ENCODE measurements at places on chromosomes 16 and 17.

DNA sequence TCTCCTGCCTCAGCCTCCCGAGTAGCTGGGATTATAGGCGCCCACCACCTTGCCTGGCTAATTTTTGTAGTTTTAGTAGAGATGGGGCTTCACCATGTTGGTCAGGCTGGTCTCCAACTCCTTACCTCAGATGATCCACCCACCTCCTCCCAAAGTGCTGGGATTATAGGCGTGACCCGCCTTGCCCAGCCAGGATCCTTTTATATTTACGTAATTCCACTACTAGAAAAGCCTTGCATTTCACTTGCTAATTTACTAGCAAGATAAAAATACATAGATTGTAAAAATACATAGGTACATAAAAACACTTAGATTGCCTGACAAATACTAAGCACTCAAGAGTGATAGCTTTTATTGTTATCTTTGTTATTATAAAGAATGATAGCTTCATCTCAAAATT, 47.5 kb downstream of the GDPD1 start:
- no peak for DNase-seq

- no peak for DNase-seq
These were observed 157.5 kb upstream of the CACNG5 start for GRCh38 chr17:66677201-66677981.

DNA sequence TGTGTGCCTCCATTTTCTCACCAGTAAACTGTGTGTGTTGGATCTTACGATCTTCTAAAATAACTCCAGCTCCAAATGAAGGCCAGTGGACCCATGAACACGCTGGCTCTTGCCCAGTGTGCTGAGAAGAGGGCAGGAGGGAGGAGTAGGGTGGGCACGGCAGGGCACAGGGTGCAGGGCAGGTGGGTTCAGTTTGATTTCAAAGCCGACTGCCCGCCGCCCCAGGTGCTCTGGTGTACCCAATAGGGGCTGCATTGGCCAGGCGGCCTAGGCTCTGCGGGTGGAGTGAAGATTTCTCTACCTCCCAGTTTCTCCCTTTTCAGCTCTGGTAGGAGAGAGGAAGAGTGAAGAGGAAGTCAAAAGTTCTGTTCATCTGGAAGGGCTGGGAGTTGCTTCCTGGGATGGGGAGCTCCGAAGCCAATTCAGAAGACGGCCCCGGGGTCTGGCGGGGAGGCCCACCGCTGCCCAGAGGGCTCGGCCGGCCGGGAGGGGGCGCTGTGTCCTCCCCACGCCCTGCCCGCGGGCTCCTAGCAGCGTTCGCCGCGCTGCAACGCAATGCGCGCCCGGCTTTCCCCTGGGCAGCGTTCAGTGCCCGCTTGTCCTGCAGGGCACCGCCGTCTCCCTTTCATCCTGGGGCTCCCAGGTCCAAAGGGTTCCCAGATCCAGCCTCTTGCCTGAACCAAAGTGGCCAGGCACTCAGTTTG, 1.1 kb upstream of the CRHR1 start:
- peak; percentile 50 for DNase-seq

GRCh38 chr16:84898447-84898846, 78.7 kb downstream of the CRISPLD2 start:
- DNase-seq: no peak

DNA sequence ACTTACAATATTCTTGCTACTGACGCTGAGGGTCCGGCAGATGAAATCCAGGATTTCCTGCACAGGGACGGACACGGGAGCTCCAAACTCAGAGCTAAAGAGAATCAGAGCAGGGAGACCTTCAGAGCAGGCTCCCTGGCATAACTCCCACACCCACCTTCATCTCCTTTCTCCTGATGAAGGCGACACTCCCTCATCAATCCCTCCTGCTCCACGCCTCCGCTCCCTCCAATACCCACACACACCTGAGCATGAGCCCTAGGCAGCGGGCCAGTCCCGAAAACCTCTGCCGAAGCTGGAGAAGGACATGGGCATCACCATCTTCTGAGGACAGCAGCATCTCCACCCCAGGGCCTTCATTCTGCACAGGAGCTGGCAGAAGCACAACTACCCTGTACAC, 28.1 kb downstream of the PELP1 start:
- DNase-seq: no peak

DNA sequence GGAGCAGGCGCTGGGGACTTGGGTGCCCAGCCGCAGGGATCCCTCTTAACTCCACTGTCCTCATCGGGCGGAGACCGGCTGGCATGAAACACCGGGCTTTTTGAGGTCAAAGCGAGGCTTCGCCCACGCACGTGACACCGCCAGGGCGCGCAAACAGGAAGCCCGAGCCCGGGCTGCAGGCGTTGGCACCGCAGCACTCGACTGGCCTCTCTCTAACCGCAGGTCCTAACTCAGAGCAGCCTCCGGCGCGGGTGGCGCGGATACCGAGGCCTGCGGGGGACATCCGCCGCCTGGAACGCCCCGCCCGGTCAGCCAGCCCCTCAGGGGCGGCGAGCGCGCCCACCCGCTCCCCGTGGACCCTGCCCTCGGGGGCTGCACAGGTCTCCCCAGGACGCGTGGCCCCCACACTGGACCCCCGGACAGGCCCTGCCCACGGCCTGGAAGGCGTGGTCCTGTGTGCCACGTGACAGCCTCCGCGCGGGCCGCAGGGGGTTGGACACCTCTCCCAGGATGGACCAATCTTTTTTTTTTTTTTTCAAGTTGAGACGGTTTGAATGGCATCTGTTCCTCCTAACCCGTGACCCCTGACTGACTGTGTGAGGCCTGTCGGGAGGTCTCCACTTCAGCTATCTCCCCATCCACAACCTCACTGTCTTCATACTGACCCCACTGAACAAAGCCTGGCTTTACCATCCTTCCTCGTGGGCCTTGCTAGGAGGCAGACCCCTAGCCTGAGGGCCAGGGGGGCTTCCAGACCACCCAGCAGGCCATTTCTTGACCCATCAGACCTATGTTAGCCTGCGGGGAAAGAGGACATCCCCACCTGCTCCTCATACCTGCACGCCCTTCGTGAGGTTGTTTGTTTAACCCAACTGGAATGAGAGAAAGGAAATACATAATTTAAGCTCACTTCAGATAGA, 8.4 kb upstream of the SLC47A2 start:
- peak; percentile 42 for DNase-seq

DNA sequence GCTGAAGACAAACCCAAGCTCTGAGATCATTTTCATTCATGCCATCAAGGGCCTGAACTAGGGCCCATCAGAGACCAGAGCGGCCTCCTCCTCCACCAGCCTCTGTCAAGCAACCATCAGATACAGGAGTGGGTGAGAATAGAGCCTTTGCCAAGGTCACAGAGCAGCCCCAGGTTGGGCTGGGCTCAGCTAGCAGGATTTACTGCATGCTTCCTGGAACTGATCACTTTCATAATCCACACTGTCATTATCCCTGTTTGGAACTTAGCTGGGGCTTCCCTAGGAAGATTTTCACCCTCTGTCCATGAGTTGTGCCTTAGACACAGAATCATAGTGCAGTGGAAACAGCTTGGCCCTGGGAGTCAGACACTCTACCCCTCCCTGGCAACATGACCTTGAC, 5.1 kb downstream of the MT4 start:
- no peak for DNase-seq

DNA sequence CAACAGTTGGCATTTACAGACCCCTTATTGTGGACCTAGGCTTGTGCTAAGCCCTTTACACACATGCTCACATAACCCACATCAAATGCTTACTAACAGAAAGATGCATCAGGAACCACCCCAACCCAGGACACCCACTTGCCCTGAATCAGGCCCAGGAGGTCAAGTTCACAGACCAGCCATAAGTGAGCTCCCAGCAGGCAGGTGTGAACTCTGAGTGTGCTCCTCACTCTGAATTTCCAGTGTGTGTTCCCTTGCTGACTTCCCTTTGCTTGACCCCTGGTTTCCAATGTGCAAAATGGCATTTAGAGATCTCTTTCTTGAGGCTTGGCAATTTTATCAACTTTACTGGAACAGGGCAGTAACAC, 87.0 kb downstream of the BMERB1 start:
- DNase-seq: no peak

DNA sequence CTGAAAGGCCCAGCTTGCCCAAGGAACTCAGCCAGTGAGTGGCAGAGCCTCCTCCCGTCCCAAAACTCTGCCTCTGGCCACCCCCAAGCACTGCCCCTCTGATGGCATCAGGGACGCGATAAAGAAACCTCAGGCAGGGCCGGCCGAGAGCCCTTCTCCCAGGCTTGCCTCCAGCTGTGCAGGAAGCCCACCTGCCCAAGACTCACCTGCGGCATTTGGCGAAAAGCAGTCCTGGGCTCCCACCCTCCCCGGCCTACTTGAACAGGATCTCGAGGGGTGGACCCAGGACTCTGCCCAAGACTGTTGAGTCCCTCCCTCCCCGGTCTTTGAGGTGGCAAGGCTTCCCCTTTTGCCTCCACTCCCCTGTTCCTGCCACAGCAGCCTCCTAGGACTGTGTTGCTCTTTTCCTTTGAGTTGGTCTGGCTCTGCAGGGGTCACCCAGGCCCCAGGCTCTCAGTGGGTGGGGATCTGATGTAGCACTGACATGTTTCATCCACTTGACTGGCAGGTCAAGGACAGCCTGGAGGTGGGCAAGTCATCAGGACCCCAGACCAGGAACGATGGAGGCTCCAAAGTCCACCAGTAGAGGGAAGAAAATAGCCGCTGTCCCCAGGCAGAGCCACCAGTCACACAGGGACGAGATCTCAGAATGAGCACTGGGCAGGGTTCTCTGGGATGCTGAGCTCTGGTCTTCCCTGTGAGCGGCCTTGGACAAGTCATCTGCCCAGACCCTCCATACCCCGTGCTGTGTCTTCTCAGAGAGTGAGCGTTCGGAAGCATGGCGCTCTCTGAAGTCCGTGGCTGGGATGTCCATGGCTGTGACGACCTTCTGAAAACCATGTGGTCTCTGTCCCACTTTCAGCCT, 111.0 kb upstream of the TNRC6C start:
- no peak for DNase-seq

- DNase-seq: no peak
These were observed 1.2 kb downstream of the SSTR5 start for GRCh38 chr16:1073566-1074378.

DNA sequence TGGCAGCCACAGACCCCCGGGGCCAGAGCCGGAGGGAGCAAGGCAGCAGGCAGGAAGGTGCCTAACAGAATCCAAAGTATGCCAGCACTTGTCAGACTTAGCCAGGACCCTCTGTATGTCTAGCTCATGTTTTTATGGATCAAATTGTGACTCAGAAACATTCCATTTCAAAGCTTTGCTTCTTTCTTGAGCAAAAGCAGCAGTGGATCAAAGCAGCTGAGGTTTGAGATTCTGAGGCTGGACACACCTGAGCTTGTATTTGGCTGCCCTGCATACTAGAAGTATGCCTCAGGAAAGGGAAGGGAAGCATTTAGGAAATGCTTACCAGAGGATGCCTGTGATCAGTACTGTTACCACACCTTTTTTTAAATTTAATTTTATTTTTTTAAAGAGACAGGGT, 5.7 kb upstream of the MYO1C start:
- DNase-seq: no peak

DNA sequence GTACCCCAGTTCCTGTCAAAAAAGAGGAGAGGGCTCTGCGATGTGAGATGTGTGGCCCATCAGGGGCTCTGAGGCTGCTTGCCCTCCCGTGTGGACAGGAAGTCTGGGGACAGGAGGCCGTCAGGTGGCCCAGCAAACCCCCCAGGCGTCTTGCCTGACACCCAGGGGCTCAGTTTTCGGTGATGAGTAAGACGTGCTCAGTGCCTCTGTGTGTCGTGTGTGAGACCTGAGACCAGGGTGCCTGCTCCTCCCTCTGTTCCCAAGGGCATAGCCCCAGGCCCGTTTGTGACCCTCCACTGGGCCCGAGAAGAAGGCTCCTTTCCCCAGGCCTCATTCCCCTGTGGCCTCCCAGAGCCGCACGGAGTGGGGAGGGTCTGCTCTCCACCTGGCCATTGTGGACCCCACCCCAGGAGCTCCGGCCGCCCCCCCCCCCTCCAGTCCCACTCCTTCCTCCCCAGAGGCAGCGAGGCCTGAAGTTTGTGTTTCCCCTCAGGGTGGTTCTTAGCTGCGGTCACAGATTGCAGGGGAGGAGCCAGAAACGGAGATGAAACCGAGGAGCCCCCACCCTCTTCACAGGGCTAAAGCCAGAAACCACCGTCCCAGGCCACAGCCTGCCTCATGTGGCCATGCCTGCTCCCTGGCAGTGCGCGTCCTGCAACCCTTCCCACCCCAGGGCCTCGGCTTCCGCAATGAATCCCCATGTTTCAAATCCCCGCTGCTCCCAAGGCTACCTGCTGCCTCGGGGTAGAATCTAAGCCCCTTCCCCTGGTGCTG, 4.9 kb upstream of the ACTG1 start:
- no peak for DNase-seq

DNA sequence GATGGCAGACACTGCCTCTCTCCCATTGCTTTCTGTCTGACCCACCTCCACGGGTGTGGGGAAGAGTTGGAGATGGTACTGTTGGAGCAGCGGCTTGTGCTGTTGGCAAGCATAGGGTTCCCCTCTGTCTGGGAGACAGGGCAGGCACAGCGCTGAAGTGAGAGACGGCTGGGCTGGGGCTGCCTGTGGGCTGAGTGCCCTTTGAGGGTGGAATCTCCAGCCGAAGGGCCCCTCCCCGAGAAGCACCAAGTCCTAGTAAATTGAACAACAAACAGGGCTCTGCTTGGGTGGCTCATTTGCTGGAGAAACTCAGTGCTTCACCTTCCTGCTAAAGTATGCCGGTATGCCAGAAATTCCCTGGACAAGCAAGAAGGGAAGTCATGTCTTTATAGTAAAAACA, 79.7 kb downstream of the KSR1 start:
- DNase-seq: no peak

GRCh38 chr16:65545413-65545956, 423.6 kb upstream of the CDH11 start:
- DNase-seq: no peak

DNA sequence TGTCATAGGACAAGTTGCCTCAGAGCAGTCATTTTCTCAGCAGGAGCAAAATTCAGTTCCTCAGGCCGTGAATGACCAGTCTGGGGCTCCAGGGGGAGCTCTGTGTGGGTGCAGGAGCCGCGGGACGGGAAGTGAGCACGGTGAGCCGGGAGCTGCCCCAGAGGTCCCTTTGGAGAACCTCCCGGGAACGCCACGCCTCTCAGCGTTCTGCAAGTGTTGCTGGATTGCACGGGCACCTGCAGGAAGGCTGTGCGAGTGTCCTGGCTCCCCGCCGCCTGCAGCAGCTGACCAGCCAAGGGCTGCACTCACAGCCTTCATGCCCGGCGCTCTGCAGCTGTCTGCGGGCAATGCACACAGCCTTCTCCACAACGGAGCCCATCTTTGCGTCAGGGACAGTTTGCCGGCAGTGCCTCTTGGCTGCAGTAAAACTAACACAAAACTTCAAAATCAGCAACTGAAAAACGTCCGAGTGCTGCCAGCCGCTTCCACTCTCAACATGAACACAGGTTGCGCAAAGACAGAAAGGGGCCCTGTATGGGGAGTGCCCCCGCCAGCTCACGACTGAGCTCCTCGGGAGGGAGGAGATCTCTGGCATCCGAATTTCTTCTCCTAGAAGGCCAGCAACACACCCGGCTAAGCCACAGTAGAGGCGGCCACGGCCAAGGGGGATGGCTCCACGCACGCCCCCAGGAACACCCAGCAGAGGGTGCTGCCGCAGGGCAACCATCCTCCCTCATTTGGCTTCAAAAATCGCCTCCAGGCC, 16.0 kb downstream of the NDUFAF8 start:
- no peak for DNase-seq

GRCh38 chr16:23950291-23950894, 114.6 kb downstream of the PRKCB start:
- no peak for DNase-seq

Data from stimulated activated CD4-positive, alpha-beta T cell treated with anti-CD3 and anti-CD28 coated beads, Interleukin-4, amount 100 ng/mL, for 48 hours (primary cell).